ENCODE measurements at places on chromosomes 12 and 14.
A peak's percentile ranks its signal among the peaks of the same experiment; 100 is the strongest.

- peak; percentile 93 for DNase-seq
Measured at GRCh38 chr12:14514154-14514842, 53.4 kb downstream of the PLBD1 start.

GRCh38 chr12:98751580-98752115, 106.6 kb downstream of the APAF1 start:
- DNase-seq = no peak

- DNase-seq = no peak
Measured at GRCh38 chr12:24632466-24632865, 316.4 kb downstream of the BCAT1 start.

DNA sequence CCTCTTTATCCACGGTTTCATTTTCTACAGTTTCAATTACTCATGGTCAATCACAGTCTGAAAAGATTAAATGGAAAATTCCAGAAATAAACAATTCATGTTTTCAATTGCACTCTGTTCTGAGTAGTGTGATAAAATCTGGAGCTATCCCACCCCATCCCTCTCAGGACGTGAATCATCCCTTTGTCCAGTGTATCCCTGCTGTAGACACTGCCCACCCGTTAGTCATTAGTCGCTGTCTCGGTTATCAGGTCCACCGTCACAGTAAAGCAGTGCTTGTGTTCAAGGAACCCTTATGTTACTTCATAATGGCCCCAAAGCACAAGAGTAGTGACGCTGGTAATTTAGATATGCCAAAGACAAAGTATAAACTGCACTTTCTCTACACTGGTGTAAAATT, 141.0 kb upstream of the LMNTD1 start:
- DNase-seq = peak; percentile 83

DNA sequence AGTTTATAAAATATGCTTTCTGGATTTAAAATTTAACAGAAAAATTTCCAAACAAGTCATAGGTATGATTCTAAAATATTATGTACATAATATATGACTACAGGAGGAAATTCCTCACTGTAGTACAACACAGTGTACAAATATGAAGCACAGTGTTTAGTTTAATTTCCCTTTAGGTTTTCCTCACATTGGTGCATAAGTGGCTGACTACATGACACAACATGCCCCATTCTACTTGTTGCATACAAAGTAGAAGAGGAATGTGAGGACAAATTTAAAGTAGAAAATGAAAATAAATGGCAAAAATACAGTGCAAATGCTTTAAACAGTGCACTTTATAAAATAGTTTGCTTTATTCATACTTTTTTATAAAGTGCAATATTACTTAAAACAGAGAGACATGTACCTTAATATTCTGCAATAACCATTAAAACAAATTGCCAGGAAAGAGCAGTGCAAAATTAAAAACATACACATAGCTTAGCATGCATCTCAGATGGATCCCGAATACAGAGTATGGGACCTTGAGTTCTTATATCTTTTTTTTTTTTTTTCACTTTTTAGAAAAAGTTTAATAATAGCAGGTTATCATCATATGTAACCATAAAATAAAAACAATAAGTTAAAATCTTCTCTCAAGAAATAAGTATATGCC, 54.8 kb upstream of the TTC7B start:
- DNase-seq = no peak

DNA sequence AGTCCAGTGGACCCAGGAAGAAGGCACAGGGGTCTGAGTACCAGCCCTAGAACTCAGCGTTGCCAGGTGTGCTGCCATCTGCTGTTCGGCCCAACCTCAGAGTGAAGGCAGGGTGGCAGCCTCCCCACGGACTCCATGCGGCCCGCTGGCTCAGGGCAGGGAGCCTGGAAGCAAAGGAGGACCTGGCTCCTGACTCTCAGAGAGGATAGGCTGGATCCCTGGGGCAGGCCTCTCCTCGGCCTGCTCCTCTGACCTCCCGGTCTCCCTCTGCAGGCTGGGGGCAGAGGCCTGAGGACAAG, 10.1 kb downstream of the MCRS1 start:
- peak; percentile 10 for DNase-seq

DNA sequence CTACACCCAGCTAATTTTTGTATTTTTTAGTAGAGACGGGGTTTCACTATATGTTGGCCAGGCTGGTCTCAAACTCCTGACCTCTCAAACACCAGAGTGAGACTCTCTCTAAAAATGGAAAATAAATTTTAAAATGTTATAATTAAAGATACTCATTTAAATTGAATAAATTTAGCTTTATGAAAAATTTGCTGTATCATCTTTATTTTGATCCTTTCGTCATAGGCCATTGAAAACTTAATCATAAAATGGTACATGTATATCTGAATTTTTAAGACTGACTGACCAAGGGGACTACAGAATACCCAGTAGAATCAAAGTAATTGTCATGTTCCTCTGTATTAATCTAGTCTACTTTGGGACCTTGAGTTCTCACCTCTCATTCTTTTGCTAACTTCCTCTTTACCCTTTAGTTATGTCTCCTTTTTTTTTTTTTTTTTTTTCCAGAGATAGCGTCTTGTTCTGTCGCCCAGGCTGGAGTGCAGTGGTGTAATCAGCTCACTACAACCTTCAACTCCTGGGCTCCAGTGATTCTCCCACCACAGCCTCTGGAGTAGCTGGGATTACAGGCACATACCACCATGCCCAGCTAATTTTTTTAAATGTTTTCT, 9.5 kb downstream of the RAB5B start:
- DNase-seq = no peak

- DNase-seq = no peak
Measured at GRCh38 chr12:77608271-77608824, 222.3 kb upstream of the NAV3 start.
